Activated CD4-positive, alpha-beta T cell treated with anti-CD3 and anti-CD28 coated beads, Interleukin-2, amount 10 ng/mL, durations not matched to agents 7 days and 5 days (primary cell): ENCODE measurements at places on chromosomes 16 and 17.

- DNase-seq: no peak
Observed at GRCh38 chr16:47715442-47716083, 254.4 kb downstream of the PHKB start.

DNA sequence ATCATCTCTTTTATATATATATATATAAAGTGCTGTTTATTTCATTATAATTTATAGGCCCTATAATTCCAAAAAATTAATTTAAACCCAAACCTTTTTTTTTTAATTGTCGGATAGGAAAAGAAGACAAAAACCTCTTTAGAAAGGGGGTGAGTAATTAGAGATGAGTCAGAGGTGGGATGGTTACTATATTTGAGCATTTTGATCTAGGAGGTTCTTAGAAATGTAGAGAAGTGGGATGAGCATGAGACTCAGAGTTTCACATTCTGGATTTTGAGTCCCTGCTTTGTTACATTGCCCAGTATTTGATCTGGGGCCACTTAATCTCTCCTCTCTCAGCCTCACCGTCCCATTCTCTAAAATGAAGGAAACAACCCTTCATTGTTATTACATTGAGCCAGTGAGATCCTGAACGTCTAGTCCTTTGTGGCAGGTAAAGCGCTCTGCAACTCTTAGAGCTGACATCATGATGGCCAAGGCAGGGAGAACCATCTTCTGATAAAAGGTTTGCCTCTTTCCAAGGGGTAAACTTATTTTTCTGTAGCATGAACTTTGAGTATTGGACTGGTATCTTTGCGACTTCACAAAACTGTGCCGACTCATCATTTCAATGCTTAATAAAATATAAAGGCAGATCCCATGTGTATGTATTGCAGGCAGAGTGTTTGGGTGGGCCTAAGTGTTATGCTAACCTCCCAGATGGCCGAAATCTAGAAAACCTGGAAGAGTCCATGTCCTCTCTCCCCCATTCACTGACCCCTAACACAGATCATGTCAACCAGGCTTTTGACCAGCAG is 21.3 kb downstream of the HS3ST3B1 start:
- DNase-seq: no peak

DNA sequence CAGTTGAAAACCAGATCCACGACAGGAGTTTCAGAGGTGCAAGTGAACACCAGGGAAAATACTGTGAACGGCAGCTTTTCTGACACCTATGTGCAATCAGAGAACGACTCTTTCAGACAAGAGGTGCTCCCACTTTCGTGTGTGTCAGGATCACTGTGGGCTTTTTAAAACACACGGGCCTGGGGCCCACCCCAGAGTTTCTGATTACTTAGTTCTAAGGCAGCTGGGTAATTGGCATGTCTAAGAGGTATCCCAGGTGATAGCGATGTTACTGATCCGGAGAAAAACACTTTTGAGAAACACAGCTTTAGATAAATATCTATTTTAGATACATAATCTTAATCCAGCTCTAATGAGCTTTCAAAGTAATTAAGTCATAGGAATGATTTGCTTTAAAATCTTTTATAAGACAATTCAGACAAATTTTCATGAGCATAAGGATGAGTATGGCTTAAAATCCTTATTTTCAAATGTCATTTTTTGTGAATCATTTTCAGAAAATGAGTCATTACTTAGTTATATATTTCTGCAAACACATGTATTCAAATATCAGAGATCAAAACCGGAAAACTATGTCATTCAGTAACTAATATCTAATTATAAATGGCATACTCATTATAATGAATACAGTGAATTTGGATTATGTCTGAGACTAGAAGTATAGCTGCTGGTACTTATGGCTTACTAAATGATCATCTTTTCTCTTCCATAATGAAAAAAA is 217.9 kb upstream of the PSMD7 start:
- no peak for DNase-seq

- no peak for DNase-seq
Observed at GRCh38 chr16:79113826-79114225, 486.7 kb downstream of the MAF start.

DNA sequence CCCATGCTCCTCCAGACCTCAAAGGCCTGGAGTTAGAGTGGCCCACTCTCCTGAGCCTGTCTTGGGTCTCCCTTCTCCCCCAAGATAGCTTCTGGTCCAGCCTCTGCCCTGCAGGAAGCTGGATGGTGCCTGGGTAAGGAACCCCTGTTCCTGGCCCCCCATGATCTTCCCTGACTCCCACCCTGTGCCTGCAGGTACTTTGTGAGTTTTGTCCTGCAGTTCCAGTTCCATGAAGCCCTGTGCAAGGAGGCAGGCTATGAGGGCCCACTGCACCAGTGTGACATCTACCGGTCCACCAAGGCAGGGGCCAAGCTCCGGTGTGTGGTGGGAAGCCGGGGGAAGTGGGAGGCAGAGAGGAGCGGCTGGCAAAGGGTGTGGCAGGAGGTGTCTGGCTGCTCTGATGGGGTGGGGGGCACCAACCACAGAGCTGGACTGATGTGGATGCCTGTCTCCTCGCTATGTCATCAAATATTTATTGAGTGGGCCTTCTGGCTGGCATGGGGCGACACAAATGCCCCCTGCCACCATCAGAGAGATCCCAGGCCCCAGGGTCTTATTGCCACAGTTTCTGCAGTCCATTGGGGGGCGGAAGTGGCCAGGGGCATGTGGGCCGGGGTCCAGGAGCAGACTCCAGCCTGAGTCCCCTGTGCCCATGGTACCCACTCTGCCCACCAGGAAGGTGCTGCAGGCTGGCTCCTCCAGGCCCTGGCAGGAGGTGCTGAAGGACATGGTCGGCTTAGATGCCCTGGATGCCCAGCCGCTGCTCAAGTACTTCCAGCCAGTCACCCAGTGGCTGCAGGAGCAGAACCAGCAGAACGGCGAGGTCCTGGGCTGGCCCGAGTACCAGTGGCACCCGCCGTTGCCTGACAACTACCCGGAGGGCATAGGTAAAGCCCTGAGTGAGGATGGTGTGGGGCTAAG is 7.1 kb downstream of the ACE start:
- DNase-seq: no peak

- no peak for DNase-seq
Observed at GRCh38 chr17:68981288-68981687, 26.1 kb upstream of the ABCA8 start.

DNA sequence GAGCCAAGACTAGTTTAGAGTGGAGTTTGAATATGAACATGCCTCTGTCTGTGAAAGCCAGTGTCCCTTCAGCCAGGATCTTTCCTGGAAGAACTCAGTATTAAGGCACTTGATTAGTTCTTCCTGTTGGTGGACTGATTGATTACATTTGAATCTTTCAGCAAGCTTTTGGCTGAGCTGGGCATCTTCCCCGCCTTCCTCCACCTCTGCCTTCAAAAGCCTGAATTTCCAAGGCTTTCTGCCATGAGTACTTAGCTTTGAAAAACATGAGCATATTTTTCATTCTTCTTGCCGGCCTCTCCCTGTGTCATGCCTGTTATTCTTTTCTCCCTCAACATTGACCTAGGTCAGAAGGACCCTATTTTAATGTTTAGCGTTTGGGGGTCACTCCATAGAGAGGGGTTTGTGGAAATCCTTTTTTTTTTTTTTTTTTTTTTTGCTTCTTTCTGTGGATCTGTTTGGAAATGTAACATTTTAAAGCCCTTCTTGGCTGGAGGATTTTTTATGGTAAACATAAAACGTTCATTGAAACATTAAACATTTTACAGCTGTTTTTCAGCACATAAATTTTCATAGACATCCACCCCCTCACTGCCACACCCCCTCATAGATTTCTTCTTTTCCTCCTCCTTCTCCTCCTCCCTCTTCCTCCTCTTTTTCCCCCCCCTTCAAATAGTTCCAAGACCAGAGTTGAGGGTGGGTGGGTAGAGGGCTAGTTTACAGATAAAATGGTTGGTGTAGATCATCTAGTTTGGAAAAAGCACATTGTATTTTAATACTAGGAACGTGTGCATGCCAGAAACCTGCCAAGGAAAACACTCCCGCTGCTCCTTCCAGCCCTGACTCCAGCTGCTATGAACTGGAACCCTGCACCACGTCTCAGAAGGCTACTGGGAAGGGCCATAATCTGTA is 645.9 kb downstream of the WWOX start:
- DNase-seq: no peak

GRCh38 chr16:8868416-8869211 is at the start of gene CARHSP1:
CARHSP1 (minus strand) TSS chr16:8869006; CDS start chr16:8859328, 9,678 bp downstream.
- peak; percentile 88 for DNase-seq

- no peak for DNase-seq
Observed at GRCh38 chr16:75093598-75094540, 22.7 kb downstream of the LDHD start.

- DNase-seq: no peak
Observed at GRCh38 chr17:70810609-70811008, 641.3 kb downstream of the KCNJ2 start.

DNA sequence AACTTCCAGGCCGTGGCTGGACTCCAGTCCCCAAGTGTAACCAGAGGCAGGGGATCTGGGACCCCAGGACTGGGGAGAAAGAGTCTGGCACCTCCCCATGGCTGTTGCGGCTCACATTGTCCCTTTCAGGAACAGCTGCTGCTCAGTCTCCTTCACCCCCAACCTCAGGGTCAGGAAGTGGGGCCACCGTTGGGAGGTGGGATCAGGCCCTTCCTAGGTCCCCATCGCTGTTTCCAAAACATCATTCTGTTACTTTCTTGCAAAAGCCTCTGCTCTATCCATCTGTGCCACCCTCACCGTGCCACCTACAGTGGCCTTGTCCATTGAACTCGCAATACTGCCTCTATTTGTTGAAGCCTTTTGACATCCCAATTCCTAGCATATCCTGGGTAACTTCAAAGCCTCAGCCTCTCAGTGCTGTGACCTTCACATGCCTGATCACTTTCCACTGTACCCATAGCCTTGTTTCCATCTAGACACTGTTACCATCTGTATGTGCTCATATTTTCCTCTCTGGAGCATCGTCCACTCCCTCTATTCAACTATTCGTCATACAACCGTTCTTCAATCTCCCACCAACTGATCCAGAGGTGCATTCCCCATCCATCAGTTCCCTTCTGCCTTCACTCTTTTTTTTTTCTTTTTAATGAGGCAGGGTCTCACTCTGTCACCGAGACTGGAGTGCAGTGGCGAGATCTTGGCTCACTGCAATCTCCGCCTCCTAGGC is 15.0 kb upstream of the SRCIN1 start:
- DNase-seq: no peak

- DNase-seq: no peak
Observed at GRCh38 chr16:17205279-17206211, 265.2 kb downstream of the XYLT1 start.

GRCh38 chr16:87017371-87018012 is 299.7 kb downstream of the C16orf95 start:
- DNase-seq: no peak

DNA sequence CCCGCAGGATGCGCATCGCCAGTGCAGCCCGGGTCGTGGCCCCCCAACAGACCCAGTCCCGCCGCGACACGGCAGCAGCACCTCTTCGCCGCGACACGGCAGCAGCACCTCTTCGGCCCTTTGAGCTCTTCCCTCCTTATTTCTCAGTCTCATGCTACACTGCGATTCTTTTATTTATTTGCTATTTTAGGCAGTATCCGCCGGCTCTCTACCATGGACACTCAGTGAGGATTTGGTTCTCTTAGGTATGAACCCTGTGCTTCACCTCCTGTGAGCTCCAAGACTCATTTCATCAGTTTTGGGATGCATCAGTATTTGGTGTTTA is 8.3 kb upstream of the MAP2K3 start:
- DNase-seq: no peak

GRCh38 chr17:51668155-51668962 is 408.0 kb downstream of the UTP18 start:
- DNase-seq: no peak

DNA sequence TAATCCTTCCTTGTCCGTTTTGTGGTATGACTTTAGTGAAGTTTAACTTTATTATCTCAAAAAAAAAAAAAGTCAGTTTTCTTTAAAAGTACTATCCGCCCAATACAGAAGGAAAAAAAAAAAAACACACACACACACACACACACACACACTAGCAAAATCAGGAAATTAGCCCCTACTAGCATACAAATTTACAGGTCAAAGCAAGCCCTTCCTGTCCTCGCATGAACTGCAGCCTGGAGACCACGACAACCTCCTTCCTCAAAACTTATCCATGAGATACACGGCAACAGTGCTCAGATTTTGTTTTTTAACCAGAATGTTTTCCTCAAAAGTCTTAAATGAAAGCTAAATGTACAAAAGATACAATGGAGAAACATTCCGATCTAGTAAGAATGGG is 16.2 kb downstream of the NCOR1 start:
- DNase-seq: no peak

- DNase-seq: no peak
Observed at GRCh38 chr16:65749506-65749905, 617.0 kb upstream of the CDH5 start.

- no peak for DNase-seq
Observed at GRCh38 chr16:51755039-51755501, 604.0 kb upstream of the SALL1 start.

- no peak for DNase-seq
Observed at GRCh38 chr17:62800585-62800984, 7.5 kb downstream of the MARCHF10 start.

DNA sequence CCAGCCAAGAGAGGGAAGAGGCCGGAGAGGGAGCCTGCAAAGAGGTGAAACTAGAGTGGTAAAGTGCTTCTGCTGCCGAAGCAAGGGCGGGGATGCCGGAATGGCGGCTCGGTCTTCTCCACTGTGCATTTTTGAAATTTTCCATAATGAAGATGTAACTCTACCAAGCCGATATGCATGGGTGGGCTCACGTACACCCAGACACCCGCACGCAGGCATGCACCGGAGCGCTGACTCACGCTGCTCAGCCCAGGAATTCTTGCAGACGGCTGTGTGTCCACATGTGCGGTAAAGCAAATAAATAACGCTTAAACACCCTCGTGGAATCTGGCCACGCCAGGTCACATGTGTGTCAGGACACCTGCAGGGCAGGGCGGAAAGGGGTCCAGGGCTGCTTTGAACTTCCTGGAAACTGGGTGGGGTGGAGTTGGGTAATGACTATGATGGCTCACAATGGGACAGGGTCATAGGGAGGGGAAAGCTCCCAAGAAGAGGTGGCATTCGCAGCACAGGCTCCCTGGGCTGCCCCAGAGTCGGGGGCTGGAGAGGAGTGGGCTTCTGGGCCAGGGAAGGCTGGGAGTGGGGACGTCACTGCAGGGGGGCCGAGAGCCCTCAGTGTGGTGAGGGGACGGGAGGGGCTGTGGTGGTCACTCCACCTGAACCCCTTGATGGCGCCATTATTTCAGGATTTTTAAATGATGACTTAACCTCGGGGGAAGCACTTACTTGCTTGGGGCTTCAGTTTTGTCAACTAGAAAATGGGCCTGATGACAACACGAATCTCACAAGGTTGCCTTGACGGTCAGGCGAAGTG is 265.5 kb downstream of the PARN start:
- no peak for DNase-seq

DNA sequence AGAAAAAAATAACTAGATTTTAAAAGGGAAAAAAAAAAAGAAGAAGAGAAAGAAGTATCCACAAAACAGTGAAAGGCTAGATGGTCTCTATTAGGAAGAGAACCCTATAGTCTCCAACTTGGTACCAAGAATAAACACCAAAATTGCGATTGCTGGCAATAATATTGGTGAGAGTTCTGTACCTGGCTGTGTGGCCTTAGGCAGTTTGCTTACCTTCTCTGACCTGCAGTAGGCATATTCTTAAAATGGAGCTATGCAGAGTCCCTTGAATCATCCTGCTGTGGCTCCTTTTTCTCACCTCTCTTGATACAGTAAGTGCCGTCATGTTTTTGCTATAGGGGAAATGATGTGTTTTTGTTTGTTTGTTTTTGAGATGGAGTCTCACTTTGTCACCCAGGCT is 35.1 kb downstream of the BRCA1 start:
- DNase-seq: no peak

GRCh38 chr16:57859331-57859730 is 57.0 kb upstream of the KIFC3 start:
- no peak for DNase-seq
